ENCODE measurements at places on chromosomes 2 and 18. TPM values are rescaled to one million over a fixed set of nuclear protein-coding genes. Genes with fewer than 3 reads are reported as not detected.

PIEZO2 gene
- 12.1 TPM for total RNA-seq

COL5A2 gene
- total RNA-seq: 159 TPM

DNA sequence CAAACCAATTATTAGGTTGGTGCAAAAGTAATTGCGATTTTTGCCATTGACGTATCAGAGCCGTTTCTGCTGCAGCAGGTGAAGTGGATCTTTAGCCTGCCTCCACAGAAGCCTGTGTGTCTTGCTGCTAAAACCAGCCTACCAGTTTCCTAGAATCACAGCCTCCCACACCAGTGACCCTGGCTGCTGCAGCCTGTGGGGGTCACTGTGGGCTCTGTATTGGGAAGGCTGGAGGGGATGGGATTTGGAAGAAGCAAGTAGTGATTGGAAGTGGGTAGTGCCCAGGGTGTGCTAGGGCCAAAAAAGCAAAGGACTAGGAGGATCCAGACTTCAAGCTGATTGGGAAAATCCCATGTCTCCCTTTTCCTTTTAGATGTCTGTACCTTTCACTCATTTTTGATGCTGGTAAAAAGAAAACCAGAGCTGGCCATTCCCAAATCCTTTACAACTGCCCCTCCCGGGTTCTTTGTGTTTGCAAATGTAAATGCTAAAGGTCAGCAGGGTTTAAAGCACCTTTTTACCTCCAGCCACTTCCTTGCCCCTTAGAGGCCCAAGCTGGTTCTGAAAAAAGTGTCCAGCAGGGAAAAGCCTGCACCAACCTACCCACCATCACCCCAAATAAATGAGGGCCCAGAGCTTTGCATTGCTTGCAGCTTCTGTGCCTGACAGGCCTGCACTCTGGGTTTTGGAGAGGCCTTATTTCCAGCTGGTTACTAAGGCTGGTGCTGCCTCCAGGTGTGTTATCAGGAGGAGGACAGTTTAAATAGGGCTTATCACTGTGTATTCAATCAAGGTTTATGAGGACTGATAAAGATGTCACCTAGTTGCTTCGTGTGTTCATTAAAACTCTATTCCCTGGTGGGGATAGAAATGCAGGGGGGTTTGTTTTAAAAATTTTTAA lies 172.0 kb downstream of the MIB1 start:
- peaks cover 6% of the 10 kb centered on the region for H3K4me1 ChIP-seq
- no peaks in the 10 kb centered on the region for H3K27me3 ChIP-seq
- H3K36me3 ChIP-seq: no peaks in the 10 kb centered on the region
- peak overlapping the region; percentile 44 for H3K4me3 ChIP-seq
- no peak overlapping the region for H3K27ac ChIP-seq

GRCh38 chr18:64539847-64540246 lies 391.0 kb upstream of the LINC00305 start:
- H3K4me1 ChIP-seq: no peaks in the 10 kb centered on the region
- DNase-seq: peak; percentile 50
- H3K27ac ChIP-seq: no peak overlapping the region
- H3K4me3 ChIP-seq: no peak overlapping the region
- H3K36me3 ChIP-seq: no peaks in the 10 kb centered on the region

DNA sequence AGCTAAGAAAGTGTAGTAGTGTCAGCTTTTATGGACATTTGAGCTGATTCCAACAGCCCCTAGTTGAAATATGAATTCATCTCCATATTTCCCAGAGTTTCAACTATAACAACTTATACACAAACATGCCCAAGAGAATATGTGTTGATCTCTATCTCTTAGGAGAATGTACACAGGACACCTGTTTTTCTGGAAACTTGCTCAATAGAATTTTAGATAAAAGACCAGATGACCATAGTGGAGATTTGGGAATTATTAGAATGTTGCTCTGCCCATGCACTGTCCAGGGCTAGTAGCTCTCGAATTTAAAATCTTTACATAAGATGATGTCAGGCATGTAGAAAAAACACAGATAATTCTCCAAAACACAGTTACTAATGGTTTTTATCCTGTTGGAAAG lies 162.3 kb upstream of the VRK2 start:
- H3K27me3 ChIP-seq: no peaks in the 10 kb centered on the region
- H3K4me3 ChIP-seq: no peak overlapping the region
- no peak for DNase-seq
- no peak overlapping the region for H3K27ac ChIP-seq
- no peaks in the 10 kb centered on the region for H3K4me1 ChIP-seq

GRCh38 chr2:105447476-105447875 lies 48.6 kb upstream of the FHL2 start:
- H3K27ac ChIP-seq: no peak overlapping the region
- no peak for DNase-seq
- H3K36me3 ChIP-seq: no peaks in the 10 kb centered on the region
- H3K27me3 ChIP-seq: no peaks in the 10 kb centered on the region
- H3K4me1 ChIP-seq: peaks cover 3% of the 10 kb centered on the region

DNA sequence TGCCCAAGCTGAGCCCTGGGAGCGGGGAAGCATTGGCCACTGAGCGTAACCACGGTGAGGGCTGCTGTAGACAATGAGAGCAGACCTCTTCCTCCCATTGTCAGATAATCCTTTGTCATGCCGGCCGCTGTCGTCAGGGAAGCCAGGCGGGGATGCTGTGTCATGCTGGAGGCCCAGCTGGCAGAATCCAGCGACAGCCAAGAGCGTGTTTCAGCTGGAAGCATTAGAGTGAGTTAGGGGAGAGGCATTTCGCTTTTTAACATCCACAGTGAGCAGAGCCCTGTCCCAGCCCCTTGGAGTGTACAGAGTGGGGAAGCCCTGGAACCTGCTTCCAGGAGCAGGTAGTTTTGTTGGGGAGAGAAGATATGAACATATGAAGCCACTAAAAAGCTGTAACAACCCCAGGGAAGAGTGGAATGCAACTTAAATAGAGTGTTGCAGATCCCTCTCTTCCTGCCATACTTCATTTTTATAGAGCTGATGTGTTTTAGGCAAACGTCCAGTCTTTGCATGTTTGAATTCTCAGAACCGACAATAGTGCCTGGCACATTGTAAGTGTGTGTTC lies 7.0 kb downstream of the CTIF start:
- peaks cover 34% of the 10 kb centered on the region for H3K4me1 ChIP-seq
- no peaks in the 10 kb centered on the region for H3K27me3 ChIP-seq
- peaks cover 14% of the 10 kb centered on the region for H3K36me3 ChIP-seq
- DNase-seq: peak; percentile 94
- peak overlapping the region; percentile 63 for H3K27ac ChIP-seq

DNA sequence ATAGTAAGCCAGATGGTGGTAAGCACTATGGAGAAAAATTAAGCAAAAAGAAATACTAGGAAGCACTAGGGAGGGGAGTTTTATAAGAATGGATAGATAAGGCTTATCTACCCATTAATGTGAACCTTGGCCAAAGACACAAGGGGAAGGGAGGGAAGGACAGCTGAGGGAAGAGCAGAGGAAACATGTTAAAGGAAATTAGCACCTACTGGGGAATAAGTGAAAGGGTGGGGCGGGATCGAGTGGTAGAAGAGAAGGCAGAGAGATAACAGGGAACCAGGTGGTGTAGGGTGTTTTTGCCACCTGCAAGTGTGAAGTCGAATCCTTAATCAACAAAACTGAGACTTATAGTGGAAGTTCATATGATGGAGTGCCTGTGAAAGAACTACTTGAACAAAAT lies 1.7 kb downstream of the UNC80 start:
- no peak overlapping the region for H3K27ac ChIP-seq
- H3K36me3 ChIP-seq: no peaks in the 10 kb centered on the region
- H3K4me1 ChIP-seq: peaks cover 2% of the 10 kb centered on the region
- peak; percentile 84 for DNase-seq
- H3K4me3 ChIP-seq: no peak overlapping the region

- H3K27ac ChIP-seq: no peak overlapping the region
- H3K27me3 ChIP-seq: no peaks in the 10 kb centered on the region
- no peak overlapping the region for H3K4me3 ChIP-seq
Measured at GRCh38 chr2:150526827-150527226, 39.4 kb upstream of the RND3 start.

DNA sequence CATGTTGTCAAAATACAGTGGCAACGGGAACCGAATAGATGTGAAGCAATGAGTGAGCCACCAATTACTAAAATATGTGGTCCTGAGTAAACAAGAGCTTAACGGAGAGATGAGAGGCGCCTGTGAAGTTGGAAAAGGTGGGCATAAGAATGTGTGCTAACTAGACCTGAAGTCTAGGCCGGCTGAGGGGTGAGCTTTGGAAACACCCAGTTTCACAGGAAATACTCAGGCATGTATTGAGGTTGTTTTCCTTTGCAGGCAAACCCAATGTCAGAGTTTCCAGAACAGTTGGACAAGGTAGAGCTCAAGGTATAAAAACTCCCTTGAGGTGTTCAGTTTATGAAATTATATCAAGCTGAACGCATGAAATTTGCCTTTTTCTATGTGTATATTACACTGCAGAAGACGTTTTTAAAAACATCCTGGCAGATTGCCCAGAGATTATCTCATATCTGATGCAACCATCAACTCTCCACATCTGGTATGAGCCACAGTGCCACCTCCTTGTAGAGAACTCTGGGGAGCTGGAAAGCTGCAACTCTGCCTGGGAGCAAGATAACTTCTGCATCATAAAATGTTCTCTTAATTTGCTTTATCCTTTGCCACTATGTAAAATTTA lies 3.9 kb upstream of the WDSUB1 start:
- no peak overlapping the region for H3K4me3 ChIP-seq
- no peak overlapping the region for H3K27ac ChIP-seq
- DNase-seq: no peak
- no peaks in the 10 kb centered on the region for H3K36me3 ChIP-seq
- H3K27me3 ChIP-seq: no peaks in the 10 kb centered on the region

- no peak for DNase-seq
- H3K4me1 ChIP-seq: peaks cover 8% of the 10 kb centered on the region
- H3K27ac ChIP-seq: no peak overlapping the region
- H3K36me3 ChIP-seq: peaks cover 22% of the 10 kb centered on the region
- no peaks in the 10 kb centered on the region for H3K27me3 ChIP-seq
Measured at GRCh38 chr18:54381640-54382039, 23.9 kb downstream of the C18orf54 start.

GRCh38 chr2:222470802-222471468 lies 46.6 kb downstream of the SGPP2 start:
- DNase-seq: no peak
- no peak overlapping the region for H3K27ac ChIP-seq
- no peaks in the 10 kb centered on the region for H3K27me3 ChIP-seq
- H3K36me3 ChIP-seq: no peaks in the 10 kb centered on the region
